Stimulated activated CD4-positive, alpha-beta T cell treated with anti-CD3 and anti-CD28 coated beads, Interleukin-4, amount 100 ng/mL, for 48 hours (primary cell): ENCODE measurements at places on chromosomes 5 and 9.

DNA sequence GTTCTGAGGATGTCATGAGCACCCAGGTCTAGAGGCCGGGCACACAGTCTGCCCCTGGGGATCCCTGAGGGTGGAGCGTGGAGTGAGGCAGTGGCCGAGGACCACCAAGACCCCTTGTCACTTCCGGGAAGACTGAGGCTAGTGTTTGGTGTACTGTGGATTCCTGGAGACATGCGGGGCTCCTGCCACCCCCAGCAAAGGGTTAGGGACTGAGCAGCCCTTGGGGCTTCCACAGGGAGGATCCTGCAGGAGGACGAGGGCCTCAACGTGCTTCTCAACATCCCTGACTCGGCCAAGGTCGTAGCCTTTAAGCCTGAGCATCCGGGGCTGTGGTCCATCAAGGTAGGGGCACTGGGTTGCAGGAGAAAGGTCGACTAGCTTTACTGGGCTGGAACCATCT is 29.9 kb downstream of the HMCN2 start:
- no peak for DNase-seq

GRCh38 chr5:118611332-118611945 is 376.9 kb downstream of the DTWD2 start:
- no peak for DNase-seq

- DNase-seq, result no peak
Measured at GRCh38 chr5:54736003-54736797, 218.6 kb downstream of the SNX18 start.

GRCh38 chr5:147578228-147579024 is 68.6 kb upstream of the DPYSL3 start:
- no peak for DNase-seq

GRCh38 chr9:127865645-127866464 is 11.4 kb upstream of the ENG start:
- DNase-seq, result no peak
